Femur (tissue), 1 donor: ENCODE measurements at places on chromosomes 1 and 21.

- DNase-seq = no peak
Observed at GRCh38 chr1:220407191-220407590, 120.7 kb upstream of the MARK1 start.

- DNase-seq = peak; percentile 58
Observed at GRCh38 chr1:52602856-52603600, 857 bp downstream of the GPX7 start.

- DNase-seq = no peak
Observed at GRCh38 chr1:100239961-100240360, 9.7 kb downstream of the DBT start.

DNA sequence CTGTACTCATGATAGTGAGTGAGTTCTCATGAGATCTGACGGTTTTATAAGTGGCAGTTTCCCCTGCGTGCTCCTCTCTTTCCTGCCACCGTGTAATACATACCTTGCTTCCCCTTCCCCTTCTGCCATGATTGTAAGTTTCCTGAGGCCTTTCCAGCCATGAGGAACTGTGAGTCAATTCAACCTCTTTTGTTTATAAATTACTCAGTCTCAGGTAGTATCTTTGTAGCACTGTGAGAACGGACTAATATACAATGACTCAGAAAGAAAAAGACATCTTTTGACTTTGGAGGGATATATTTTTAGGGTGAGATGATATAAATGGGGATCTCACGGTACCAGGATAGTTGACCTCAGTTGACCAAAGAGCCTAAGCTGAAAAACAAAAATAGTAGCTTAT is 74.7 kb upstream of the BACH1 start:
- DNase-seq = no peak

DNA sequence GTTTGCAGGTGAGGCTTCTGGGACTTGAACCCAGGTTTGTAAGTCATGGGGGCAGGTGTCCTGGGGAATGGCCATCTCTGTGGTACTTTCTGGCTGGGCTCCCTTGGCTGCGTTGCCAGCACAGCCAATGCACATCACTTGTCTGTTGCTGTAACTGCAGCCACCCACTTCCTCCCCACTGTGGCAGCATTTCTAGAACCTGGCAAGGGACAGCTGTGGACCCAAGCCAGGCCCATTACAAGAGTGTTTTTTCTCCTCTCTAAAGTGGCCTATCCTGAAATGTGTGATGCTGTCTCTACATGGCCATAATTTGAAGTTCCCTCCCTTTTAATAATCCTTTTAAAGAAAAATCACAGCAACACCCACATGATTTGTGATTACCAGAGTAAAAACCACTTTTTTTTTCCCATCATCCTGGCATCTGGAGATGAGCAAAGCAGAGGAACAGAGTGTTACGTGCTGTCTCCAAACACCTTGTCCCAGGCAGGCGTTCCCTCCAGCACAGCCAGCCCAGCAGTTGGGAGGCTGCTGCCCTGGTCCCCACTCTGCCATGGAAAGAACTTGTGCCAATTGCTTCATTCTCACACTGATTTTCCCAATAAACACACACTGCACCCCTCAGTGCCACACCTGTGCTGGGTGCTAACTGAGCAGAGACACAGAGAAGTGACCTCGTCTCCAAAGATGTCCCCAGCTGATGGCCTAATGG is 360.6 kb upstream of the USP24 start:
- peak; percentile 67 for DNase-seq

DNA sequence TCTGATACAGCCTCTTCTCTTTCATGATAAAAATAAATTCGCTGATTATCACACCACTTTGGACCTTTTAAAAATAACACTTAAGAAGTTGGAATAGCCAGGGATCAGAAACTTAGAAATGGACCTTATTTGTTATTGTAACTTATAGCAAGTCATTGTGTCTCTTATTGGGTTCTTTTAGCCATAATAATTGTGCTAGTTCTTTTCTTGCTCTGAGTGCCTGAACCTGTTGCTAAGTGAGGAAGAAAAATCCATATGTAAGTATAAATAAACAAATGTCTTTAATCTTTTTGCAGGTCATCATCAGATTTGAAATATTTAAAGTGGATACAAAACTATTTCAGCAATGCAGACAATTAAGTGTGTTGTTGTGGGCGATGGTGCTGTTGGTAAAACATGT is 25.6 kb downstream of the CDC42 start:
- no peak for DNase-seq

DNA sequence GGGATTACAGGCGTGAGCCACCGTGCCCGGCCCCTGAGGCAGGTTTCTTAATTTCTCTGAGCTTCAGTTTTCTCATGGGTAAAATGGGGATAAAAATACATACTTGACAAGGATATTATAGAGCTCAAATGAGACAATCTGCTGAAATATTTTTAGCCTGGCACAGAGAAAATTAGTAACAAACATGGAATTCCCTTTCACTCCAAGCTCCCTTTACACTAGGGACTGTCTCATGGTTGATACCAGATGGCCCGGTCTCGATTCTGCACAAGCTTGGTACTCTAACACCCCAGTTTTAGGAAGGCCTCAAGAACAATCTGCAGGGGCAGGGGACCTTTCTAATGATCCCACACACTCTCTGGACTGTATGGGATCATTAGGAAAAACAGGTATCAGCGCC is 671.7 kb downstream of the SMYD3 start:
- no peak for DNase-seq

GRCh38 chr1:227558732-227559262 is 4.6 kb upstream of the ZNF678 start:
- peak; percentile 52 for DNase-seq

GRCh38 chr1:159669338-159669737 is 45.1 kb downstream of the CRP start:
- no peak for DNase-seq

DNA sequence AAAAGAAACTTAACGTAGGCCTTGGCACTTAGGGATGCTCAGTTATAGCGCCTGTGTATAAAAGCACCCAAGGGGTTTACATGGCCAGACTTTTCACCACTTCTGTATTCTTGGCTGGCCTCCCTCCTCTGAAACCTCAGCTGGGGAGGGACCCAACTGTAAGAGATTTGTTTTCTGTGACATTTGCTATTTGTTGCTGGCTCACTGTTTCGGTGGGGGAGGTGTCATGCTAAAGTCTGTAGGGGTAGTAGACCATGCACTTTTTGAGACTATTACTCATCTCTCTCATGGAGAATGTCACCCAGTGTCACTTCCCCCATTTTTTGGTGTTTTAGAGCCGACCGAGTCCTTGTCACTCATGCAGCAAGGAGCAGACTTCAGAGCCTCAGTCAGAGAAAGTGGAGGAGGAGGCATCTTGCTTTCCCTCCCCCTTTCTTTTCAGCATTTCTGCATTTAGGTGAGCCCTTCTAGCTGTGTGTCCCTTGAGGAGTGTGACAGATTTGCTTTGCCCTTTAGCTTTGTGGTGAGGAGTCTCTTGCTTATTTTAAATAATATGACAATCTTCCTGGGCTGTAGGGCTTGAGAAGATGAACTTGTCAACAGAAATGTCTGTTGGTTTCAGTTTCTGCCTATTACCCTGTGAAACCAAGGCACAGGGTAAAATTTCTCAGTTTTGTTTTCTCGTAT is 160.1 kb downstream of the FASLG start:
- peak; percentile 39 for DNase-seq

- DNase-seq = no peak
Observed at GRCh38 chr1:169309178-169310166, 58.1 kb downstream of the NME7 start.

DNA sequence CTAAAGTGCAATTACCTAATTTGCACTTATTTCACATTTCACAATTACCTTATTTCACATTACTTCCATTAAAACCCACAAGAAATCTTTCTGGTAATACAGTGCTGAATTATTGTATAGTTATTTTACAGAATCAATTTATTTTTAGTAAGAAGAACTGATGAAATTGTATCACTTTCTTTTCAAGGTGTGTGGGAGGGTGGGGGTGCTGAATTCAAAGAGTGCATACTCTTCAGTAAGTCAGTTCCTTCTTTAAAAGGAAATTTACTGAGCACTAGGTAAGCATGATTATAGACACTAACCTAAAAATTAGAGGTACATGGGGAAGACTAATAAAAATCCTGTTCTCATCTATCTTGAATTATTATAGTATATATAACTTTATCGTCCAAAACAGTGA is 731.6 kb upstream of the ADGRL4 start:
- DNase-seq = no peak

- DNase-seq = no peak
Observed at GRCh38 chr1:55854911-55855310, 639.7 kb upstream of the USP24 start.

- no peak for DNase-seq
Observed at GRCh38 chr1:7018826-7019225, 233.6 kb downstream of the CAMTA1 start.

DNA sequence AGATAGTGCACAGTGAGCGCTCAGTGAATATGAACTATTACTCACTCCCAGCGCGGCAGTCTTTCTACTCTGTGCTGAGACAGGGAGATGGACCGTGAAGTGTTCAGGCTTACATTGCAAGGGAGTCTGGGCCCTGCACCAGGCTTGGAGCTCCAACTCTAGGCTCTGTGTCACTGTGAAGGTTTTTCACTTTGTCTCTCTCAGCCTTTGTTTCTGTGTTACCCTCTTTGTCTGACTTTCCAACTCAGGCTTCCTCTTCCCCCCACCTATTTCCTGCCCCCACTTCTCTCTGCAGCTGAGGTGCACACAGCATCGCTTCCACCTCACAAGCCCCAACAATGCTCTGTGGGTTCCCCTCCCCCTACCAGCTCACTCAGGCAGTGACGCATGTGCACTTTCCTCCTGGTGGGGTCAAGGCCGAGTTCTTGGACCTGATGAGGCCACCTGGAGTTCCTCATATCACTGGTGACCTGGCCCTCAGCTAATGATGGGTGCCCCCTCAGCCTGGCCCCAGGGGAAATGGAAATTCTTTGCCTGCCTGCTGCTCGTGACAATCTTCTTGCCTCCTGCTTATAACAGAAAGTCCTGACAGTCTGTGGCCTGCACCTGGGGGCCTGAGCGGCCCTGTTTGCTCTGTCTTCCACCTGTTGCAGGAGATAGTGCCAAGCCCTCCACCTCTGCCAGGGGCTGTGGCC is 1.1 kb upstream of the LCK start:
- DNase-seq = peak; percentile 64

GRCh38 chr1:199743227-199743626 is 284.3 kb upstream of the NR5A2 start:
- no peak for DNase-seq

DNA sequence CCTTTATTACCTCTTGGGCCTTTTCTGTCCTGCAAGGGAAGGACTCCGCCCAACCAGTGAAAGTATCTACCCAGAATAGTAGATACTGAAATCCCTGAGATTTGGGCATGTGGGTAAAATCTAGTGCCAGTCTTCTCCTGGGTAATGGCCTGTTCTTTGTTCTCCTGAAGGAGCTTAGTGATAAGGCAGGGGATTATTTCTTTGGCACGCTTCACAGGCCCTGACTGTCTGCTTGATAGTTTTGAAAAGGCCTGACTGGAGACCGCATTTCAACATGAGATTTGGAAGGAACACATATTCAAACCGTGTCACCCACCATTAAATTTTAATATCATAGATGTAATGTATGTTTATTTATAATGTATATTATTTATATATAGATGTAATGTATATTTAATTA is 48.9 kb downstream of the RASAL2 start:
- no peak for DNase-seq

- DNase-seq = no peak
Observed at GRCh38 chr1:164703463-164703862, 144.5 kb downstream of the PBX1 start.

GRCh38 chr1:181659321-181659957 is 176.1 kb downstream of the CACNA1E start:
- no peak for DNase-seq

DNA sequence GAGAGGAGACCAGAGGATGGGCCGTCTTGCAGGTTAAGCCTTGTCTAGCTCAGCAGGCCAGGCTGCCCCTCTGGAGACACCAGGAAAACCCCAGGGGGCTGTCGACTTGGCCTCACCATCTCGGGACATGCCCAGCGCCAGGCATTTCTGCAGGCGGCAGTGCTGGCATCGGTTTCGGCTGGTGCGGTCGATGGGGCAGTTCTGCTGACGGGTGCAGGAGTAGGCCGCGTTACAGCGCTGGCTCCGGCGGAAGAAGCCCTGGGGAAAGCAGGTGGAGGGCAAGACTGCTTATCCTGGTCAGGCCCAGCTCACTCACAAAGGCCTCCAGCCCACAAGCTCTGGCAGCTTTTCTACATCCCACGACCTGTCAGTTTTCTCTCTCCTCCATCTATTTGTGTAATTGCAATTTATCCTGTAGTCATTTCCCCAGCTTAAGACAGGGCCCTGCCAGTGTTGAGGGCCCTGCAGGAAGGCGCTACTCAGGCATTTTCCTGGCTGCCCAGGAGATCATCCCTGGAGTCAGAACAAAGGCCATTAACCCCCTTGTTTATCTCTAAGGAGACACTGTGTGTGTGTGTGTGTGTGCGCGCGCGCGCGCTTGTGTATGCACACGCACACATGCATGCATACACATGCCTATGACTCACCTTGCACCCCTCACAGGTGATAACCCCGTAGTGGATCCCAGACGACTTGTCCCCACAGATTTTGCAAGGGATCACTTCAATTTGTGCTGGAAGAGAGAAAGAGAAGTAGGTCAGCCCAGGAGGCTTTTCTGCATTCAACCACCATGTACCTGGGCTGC is 11.5 kb upstream of the LINGO4 start:
- DNase-seq = no peak

GRCh38 chr1:70675737-70676156 is 264.7 kb downstream of the CTH start:
- DNase-seq = no peak

GRCh38 chr1:214494706-214495105 is 56.7 kb downstream of the PTPN14 start:
- DNase-seq = no peak

GRCh38 chr21:45098867-45099266 is 24.5 kb downstream of the ADARB1 start:
- no peak for DNase-seq

DNA sequence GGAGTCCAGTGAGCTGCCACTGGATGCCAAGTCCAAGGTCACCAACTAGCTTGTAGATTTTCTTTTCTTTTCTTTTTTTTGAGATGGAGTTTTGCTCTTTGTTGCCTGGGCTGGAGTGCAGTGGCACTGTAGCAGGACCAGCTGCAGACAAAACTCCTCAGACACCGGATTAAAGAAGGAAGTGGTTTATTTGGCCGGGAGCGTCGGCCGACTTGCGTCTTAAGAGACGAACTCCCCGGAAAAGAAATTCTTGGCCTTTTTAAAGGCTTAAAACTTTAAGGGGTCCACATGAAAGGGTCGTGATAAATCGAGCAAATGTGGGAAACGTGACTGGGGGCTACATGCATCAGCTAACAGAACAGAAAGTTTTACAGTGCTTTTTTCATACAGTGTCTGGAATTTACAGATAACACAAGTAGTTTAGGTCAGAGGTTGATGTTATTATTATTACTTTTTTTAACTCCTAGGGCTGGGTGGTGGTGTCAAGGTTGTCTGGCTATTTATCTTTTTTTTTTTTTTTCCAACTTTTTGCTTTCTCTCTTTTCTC is 36.4 kb upstream of the CFAP126 start:
- no peak for DNase-seq

GRCh38 chr1:155900161-155900560 is 11.0 kb downstream of the RIT1 start:
- no peak for DNase-seq
